ENCODE measurements at places on chromosomes 1 and 21.

DNA sequence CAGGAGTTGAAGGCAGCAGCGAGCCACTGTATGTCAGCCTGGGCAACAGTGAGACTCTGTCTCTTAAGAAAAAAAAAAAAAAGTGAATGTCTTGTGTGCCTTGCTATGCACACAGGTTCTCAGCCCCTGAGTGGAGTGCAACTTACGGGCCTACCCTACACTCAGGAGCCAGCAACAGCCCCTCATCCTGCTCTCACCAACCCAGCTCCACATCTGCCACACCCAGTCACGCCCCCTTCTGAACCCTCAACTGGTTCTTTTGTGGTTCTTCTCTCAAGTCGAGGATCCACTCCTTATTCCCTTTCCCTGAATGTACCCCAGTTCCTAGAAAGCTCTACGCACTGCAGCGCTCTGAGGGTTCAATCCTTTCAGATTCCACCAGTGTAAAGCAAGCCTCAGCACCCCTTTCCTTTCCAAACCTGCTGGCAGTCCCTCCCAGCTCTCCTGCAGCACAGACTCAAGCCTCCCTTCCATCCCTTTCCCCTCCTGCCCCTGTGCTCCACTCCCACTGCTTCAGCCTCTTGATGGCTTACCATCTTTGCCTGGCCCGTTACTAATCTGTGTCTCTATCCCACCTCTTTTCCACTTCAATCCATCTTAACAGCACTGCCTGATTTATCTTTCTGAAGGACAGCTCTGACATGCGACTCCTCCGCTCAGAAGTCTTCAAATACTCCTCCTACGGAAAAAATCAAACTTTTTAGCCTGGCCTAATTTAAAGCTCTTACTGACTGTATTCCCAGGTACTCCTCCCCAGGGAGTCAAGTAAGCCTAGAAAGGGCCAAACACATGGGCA, 38.1 kb downstream of the GNB1 start:
- DNase-seq, result no peak

DNA sequence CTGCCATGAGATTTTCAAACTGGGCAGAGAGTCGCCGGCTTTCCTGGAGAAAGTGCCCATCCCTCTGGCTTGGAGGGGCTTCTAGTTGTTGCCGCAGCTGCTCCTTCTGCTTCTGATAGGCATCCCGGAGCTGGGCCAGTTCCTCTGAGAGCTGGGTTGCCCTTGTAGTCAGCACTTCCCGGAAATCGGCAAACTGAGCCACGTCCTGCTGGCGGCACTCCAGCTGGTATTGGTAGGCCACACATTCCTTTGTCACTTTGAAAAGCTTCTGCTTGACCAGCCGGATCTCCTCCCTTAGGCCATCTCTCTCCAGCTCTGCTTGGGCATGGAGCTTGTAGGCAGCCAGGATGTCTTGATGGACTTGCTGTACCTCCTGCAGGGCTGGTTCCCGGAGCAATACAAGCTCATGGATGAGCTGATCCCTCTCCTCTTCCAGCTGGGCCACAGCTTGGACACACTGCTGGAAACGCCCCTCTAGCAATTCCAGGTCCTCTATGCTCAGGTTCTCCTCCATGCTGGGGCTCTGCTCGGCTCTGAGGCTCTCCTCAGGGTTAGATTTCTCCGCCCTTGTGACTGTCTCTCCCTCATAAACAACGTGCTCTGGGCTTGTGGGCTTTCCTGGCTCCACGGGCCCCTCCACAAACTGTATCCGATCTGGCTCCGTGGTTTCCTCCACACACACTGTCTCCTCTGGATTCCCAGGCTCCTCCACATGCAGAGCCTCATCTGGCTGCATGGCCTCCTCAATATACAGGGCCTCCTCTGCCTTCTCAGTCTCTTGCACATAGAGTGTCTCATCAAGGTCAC, 7.3 kb downstream of the SYNC start:
- DNase-seq, result peak; percentile 67

DNA sequence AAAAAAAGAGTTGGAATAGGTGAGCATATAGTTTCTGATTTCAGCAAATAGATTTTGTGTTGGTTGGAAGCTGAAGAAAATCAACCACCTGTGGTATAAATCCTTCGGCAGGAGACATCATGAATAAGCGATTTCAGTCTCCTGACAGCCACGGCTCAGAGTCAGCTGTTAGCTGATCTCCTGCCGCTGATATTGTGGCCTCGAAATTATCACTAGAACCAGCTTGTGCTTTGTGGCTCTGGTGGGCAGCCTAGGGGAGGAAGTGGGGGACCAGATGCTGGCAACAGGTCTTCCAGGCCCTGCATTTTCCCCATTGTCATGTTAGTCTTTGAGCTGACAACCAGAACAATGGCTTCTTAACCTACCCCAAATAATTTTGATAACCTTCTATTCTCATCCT, 842 bp upstream of the GCSAML start:
- no peak for DNase-seq

- no peak for DNase-seq
Observed at GRCh38 chr1:206702260-206702659, 17.6 kb downstream of the MAPKAPK2 start.
